SW 1271 (cell line): ENCODE measurements at places on chromosomes 11 and 22.

GRCh38 chr11:58446294-58446693, 4.3 kb upstream of the OR5B12 start:
- DNase-seq, result no peak

- DNase-seq, result peak; percentile 4
These were observed 851.1 kb upstream of the RAG2 start for GRCh38 chr11:37449146-37449545.

GRCh38 chr11:3341298-3341697, 37.6 kb downstream of the ZNF195 start:
- DNase-seq, result peak; percentile 24

DNA sequence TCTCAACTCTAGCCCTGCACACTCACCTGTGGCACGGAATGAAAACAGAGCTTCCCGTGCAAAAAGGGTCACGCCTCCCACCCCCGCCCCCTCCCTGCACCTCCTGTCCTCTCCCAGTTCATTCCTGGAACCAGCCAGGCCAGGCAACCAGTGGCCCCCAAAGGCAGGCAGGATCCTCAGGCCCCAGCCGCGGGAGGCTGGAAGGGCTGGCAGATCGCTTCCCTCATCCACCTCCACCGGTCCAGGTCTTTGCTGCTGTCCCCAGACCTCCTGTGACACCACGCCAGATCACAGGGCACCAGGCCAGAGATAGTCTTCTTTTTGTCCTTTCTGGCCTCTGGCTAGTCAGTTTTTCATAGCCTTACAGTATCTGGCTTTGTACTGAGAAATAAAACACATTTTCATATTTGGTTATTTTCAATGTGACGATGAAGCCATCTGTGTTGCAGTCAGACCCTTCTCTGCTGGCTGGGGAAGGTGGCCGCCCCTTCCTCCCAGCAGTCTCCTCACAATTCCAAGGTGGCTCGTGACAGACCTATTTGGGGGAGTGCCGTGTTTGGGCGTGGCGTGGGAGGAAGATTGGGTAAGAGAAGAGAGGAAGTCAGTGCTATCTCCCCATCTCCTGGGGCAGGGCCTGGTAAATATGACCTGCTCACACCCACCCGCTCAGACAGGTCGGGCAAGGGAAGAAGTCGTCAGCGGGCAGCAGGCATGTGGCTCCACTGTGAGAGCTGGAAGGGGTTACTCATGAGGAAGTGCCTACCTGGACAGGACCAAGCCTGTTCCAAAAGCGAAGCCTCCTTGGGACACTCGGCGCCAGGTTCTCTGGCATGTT, 9.1 kb downstream of the SSH3 start:
- no peak for DNase-seq

DNA sequence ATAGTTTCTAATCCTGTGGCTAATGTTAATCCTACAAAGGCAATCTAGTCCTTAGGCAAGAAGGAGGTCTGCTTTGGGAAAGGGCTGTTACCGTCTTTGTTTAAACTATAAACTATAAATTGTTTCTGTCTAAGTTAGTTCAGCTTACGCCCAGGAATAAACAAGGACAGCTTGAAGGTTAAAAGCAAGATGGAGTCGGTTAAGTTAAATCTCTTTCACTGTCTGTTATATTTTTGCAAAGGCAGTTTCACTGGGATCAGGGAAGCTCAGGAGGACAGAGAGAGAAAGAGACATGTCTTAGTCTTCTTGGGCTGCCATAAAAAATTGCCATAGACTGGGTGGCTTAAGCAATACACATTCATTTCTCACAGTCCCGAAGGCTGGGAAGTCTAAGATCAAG, 27.6 kb upstream of the CEP295 start:
- DNase-seq, result no peak

- DNase-seq, result no peak
These were observed 59.3 kb upstream of the NUP160 start for GRCh38 chr11:47907499-47907898.
